ENCODE measurements at places on chromosomes 2 and 18.

- DNase-seq, result no peak
These were observed 250.9 kb downstream of the ICOS start for GRCh38 chr2:204187229-204188083.

DNA sequence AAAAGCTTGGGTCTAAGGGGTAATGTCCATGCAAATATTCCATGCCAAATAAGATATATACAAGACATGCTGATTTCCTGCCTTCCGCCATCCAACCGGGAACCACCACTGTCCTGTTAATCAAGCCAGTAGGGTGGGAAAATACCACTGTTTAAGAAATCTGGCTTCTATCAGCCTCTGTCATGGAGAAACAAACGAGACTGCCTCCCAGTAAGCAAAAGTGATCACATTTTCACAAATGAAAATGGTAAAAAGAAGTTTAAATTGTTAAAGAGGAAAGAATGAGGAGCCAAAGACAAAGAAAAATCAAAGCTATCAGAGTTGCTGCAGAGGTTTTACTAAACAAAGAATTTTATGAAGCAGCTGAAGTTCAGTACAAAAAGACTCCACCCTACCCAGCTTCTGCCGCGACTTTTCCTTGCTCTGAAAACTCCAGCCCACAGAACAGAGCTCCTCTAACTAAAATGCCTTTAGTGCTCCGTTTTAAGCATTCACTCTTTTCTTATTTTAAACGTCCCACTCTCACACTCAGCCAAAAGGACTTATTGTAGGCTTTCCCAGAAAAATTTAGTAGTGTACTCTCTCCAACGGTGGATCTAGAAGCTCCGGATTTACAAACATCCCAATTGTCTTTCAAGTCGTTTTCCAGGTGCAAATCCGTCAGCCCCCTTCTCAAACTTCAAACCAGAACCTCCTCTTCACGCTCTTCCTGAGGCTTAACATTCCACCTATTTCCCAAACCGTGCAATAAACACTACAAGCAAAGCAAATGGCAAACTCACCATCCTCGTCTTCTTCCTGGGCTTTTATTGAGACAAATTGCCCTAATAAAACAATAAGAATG is 613 bp downstream of the COL5A2 start:
- no peak for DNase-seq

DNA sequence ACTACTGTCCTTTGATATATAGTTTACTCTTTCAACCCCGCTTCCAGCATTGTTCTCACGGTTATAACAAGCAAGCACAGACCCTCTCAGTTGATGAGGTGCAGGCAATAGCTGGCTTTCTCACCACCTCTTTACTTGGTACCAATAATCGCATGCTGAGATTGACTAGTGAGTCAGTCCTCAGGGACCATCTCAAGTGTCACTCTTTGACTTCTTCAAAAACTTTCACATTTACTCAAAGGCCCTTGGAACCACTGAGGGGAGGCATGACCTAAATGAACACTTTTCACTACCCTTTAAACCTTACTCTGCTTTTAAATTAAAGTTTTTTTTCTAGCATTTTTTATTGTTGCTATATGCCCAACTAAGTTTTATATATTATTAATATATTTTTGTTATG is 101.8 kb downstream of the DAW1 start:
- no peak for DNase-seq

GRCh38 chr2:19688059-19688458 is 213.7 kb downstream of the TTC32 start:
- DNase-seq, result no peak

- DNase-seq, result no peak
These were observed 76.0 kb downstream of the NCK2 start for GRCh38 chr2:105820691-105821090.

DNA sequence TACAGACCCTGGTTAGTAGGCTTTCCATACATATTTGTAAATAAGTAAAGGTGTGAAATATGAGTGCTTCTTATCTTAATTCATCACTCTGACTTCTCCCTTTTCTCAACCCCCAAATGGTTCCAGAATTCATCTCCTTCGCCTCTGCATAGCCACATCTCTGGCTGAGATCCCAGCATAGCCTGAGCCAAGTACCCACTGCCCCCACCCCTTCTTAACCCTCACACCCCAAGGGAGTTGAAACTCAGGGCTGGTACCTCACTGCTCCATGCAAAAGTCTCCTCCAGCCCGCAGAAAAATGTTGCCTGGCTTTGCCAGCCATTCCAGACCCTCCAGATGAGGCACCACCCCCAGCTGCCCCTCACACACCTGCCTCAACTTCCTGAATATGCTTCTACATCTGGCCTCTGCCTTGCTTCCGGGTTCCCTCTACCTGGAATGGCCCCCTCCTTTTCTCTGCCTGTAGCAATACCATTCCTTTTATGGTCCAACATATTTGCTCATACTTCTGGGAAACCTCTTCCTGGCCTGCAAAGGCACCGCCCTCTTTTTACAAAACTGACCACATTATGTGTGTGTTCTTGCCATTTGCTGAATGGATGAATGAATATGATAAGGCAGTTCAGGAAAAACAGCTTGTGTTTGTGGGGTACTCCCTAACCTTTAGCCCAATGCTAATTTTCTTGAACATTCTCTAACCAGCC is 112.8 kb downstream of the CELF4 start:
- no peak for DNase-seq

GRCh38 chr2:239693761-239694415 is 293.1 kb upstream of the HDAC4 start:
- no peak for DNase-seq

Data from activated naive CD8-positive, alpha-beta T cell treated with anti-CD3 and anti-CD28 coated beads, Interleukin-2, amount 10 ng/mL, durations not matched to agents 7 days and 5 days (primary cell).